ENCODE measurements at places on chromosomes 6 and 20. TPM values are rescaled to one million over a fixed set of nuclear protein-coding genes. Genes with fewer than 3 reads are reported as not detected.
A peak's percentile ranks its signal among the peaks of the same experiment; 100 is the strongest.

- H3K36me3 ChIP-seq, result no peaks in the 10 kb centered on the region
- H3K27ac ChIP-seq, result no peak overlapping the region
- no peaks in the 10 kb centered on the region for H3K27me3 ChIP-seq
- H3K4me3 ChIP-seq, result no peak overlapping the region
Observed at GRCh38 chr20:10012464-10012863, 22.3 kb upstream of the ANKEF1 start.

DNA sequence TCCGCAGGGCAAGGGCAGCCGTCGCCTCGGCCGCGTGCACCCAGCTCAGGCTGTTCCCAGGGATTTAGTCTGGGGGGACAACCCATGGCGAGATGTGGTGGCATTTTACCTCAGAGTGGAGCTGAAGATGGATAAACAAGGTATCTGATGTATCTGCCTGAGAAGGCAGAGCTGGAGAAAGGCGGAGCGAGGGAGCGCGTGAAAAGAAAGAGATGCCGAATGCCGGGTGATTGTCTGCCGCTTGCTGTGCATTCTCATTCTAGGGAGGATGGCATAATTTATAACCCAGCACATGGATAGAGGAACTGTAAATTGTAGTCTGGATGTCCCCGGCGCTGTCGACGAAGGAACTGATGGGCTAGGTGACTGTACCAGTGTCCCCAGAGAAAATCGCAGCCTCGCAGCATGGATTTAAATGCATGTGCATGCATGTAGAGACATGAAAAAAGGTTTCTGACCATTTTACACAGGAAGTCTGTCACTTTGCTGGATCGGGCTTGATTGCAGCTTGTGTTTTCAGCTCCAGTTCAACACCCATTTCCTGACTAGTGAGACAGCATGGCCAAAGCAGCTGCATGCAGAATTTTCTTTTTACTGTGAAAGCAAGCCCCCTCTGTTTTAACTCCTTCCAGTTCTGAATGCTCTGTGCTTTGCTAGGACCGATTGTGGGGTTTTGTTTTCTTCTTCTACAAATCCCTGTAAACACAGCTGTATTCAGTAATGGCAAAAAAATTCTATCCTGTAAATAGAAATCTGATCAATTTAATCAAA, 149.7 kb downstream of the PRL start:
- peaks cover 33% of the 10 kb centered on the region for H3K4me1 ChIP-seq
- H3K36me3 ChIP-seq, result no peaks in the 10 kb centered on the region
- H3K27ac ChIP-seq, result peak overlapping the region; percentile 40

- H3K36me3 ChIP-seq, result no peaks in the 10 kb centered on the region
- H3K4me1 ChIP-seq, result peaks cover 4% of the 10 kb centered on the region
- no peak overlapping the region for H3K27ac ChIP-seq
- no peak for DNase-seq
- no peaks in the 10 kb centered on the region for H3K27me3 ChIP-seq
Observed at GRCh38 chr6:149246691-149247384, 70.7 kb upstream of the TAB2 start.

DNA sequence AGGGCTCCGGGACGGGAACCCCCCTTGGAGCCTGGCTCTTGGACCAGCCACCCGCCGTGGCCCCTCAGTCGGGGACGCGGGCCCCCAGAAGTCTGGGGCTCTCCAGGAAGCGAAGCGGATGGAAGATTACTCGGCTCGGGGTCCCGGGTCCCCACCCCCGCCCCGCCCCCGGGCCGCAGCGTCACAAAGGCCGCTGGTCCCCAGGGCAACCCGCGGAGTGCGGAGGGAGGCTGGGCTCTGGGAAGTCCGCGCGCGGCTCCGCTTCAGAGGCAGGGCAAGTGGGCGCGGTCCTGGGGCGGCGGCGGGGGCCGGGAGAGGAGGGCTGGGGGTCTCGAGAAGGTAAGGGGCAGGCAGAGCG, at the start of gene FNDC11:
Gene FNDC11, plus strand, starts transcription at position 227 of the 358 bp plus-strand sequence. CDS start 1,505 bp downstream, outside the sequence.
- H3K4me3 ChIP-seq, result peak within 1 kb of the TSS; percentile 74
- H3K4me1 ChIP-seq, result no peaks in the 10 kb centered on the region
- H3K27ac ChIP-seq, result no peak within 1 kb of the TSS
- DNase-seq, result peak; percentile 34
- H3K36me3 ChIP-seq, result no peaks in the 10 kb centered on the region

DNA sequence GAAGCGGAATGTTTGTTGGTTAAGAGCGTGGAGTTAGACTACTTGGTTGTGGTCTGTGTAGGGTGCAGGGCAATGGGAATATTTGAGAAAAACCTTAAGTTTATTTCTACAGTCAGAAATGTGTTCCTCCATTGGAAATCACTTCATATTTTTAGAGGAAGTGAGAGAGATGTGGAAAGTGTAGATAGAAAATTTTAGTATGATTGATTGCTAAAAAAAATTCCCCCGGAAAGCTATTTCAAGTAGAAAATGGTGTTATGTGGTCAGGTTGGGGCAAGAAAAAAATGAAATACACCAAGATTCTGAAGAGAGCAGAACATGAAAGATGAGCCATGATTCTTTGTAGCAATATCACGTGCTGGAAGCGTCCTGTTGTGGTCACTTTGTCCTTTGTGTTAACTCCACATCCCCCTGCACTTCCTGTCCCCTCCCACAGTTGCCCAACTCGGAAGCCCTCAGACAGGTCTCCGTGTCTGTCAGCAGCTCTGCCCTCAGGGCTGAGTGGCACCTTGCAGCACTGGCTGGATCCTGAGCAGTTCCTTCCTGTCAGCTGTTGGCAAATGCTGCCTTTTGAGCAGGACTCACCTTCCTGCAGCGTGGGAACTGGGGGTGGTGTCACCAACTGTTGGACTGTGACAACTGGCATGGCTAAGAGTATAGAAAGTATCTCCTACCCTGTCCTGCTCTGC, 137.5 kb upstream of the SLC24A3 start:
- no peak overlapping the region for H3K4me3 ChIP-seq
- no peaks in the 10 kb centered on the region for H3K27me3 ChIP-seq
- DNase-seq, result no peak
- no peaks in the 10 kb centered on the region for H3K4me1 ChIP-seq
- no peaks in the 10 kb centered on the region for H3K36me3 ChIP-seq

- DNase-seq, result no peak
- H3K27me3 ChIP-seq, result no peaks in the 10 kb centered on the region
- no peaks in the 10 kb centered on the region for H3K4me1 ChIP-seq
Observed at GRCh38 chr6:74199215-74199915, 503.4 kb downstream of the CD109 start.

DNA sequence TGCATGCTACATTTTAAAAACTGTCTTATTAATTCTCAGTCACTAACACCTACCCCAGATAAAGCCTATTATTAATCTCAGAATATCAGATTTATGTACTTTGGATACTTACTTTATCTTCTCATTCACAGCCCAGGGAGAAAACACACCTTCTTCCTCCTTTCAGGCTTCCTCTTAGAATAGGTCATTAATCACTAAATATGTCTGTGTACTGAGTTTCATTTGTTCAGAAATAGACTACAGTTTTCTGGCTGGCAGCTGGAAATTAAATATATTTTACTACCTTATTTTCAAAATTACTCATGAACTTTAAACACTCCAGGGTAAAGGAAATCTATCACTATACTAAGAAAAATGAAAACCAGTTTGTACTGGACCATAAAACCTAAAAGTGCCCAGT, 147.7 kb upstream of the DST start:
- no peak for DNase-seq
- no peak overlapping the region for H3K4me3 ChIP-seq
- H3K27ac ChIP-seq, result no peak overlapping the region
- H3K4me1 ChIP-seq, result peaks cover 9% of the 10 kb centered on the region
- H3K36me3 ChIP-seq, result no peaks in the 10 kb centered on the region

DNA sequence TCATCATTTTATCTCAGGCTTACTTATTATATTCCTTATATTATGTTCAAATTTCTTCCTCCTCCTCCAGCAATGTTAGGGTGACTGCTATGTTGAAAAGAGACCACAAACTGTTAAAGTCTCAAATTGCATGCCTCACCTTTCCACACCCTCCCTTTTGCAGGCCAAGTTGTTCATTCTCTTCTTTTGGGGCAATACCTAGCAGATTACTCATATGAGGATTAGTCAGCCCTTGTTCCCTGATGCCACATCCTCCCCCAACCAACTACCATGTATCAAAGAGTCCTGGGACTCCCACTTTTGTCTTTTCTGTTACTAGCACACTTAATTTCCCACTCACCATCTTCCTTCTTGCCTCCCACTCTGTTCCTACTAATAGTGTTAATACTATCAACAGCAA, 434.7 kb downstream of the BCKDHB start:
- H3K4me3 ChIP-seq, result no peak overlapping the region
- no peaks in the 10 kb centered on the region for H3K36me3 ChIP-seq
- H3K27ac ChIP-seq, result no peak overlapping the region
- no peak for DNase-seq
- H3K27me3 ChIP-seq, result no peaks in the 10 kb centered on the region

DNA sequence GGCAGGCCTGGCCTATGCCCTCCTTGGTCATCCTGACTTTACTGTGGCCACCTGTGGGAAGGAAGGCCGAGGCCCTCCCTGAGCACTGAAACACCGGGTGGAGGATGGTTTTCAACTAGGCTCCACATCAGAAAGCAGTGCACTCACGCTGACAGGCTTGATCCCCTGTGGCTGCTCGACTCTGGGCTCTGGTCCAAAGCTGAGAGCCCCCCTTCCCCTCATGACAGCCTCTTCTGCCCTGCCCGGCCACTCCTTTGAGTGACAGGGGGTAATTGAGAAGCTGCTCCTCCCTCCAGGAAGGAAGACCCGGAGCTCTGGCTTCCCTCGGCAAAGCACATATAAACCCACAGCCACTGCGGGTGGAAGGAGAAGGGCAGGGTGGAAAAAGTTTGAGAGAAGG, 43.6 kb downstream of the MUC22 start:
- peak; percentile 64 for DNase-seq
- H3K4me3 ChIP-seq, result no peak overlapping the region
- H3K4me1 ChIP-seq, result no peaks in the 10 kb centered on the region
- H3K27me3 ChIP-seq, result no peaks in the 10 kb centered on the region
- no peak overlapping the region for H3K27ac ChIP-seq

The COL21A1 gene
- total RNA-seq, result 1.4 TPM

The MTG2 gene
- 32.9 TPM for total RNA-seq

The GRIK2 gene
- 1.5 TPM for total RNA-seq

The RAB5IF gene
- 123 TPM for total RNA-seq

The GPR6 gene
- not detected for total RNA-seq

The PRSS35 gene
- 60.2 TPM for total RNA-seq

Measured in cardiac muscle cell (in vitro differentiated cells and primary cell).